ENCODE measurements at places on chromosomes 1 and 21. TPM values are rescaled to one million over a fixed set of nuclear protein-coding genes. Genes with fewer than 3 reads are reported as not detected.

PLK3 gene
- 6.3 TPM for polyA plus RNA-seq

SYCP1 gene
- polyA plus RNA-seq: not detected

- no peaks in the 10 kb centered on the region for H3K36me3 ChIP-seq
- no peaks in the 10 kb centered on the region for H3K4me1 ChIP-seq
- H3K27ac ChIP-seq: no peak within 1 kb of the TSS
- H3K27me3 ChIP-seq: no peaks in the 10 kb centered on the region
Measured at GRCh38 chr21:46097336-46098293, at the start of gene COL6A2. Gene COL6A2, plus strand, starts transcription at chr21:46098112.

S100A14 gene
- 1.9 TPM for polyA plus RNA-seq

- H3K4me1 ChIP-seq: peaks cover 90% of the 10 kb centered on the region
- H3K36me3 ChIP-seq: no peaks in the 10 kb centered on the region
- peak overlapping the region; percentile 93 for H3K27ac ChIP-seq
- no peaks in the 10 kb centered on the region for H3K27me3 ChIP-seq
- H3K4me3 ChIP-seq: no peak overlapping the region
Measured at GRCh38 chr1:25700626-25701025, 84.0 kb downstream of the MAN1C1 start.

DNA sequence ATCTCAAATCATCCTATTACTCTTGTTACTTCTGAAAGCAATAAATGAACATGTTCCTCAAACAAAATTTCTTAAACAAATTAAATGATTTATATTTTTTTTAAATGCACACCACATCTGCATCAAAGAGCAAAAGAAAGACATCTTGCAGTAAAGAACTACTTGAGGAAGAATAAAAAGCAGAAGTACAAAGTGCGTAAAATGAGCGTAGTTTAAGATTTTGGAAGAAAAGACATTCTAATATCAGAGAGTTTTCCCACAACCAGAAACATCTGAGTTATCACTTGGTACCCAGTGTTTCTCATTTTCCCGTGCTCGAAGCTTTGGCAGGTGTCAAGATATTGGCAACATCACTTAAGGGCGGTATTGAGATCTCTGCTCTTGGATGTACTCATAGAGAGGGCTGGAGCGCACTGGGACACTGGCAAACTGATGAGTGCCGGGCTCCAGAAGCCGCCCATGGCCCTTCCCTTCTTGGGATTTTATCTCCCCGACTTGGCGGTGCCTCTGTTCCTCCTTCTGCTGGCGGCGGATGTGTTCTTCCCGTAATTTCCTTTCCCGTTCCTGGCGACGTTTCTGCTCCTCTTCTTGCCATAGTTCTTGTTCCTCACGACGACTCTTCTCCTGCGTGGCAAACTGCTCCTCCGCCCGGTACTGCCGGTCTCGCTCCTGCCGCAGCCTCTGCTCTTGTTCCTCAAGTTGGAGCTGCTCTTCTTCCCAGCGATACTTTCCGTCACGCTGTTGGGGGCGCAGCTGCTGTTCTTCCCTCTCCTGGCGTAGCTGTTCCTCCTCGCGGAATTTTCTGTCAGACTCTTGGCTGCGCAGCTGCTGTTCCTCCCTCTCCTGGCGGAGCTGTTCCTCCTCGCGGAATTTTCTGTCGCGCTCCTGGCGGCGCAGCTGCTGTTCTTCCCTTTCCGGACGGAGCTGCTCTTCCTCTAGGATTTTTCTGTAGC, 7.9 kb downstream of the TCHH start:
- no peak overlapping the region for H3K4me3 ChIP-seq
- no peak overlapping the region for H3K27ac ChIP-seq
- no peaks in the 10 kb centered on the region for H3K36me3 ChIP-seq
- no peak for DNase-seq
- no peaks in the 10 kb centered on the region for H3K4me1 ChIP-seq

GRCh38 chr1:169326261-169326955, 41.2 kb downstream of the NME7 start:
- no peaks in the 10 kb centered on the region for H3K36me3 ChIP-seq
- no peak overlapping the region for H3K27ac ChIP-seq
- H3K27me3 ChIP-seq: no peaks in the 10 kb centered on the region
- DNase-seq: no peak
- no peaks in the 10 kb centered on the region for H3K4me1 ChIP-seq

TIMM17A gene
- 88.7 TPM for polyA plus RNA-seq

- no peaks in the 10 kb centered on the region for H3K36me3 ChIP-seq
- H3K4me3 ChIP-seq: no peak overlapping the region
- no peaks in the 10 kb centered on the region for H3K27me3 ChIP-seq
- no peak overlapping the region for H3K27ac ChIP-seq
- peaks cover 7% of the 10 kb centered on the region for H3K4me1 ChIP-seq
Measured at GRCh38 chr1:226948996-226949395, 8.9 kb downstream of the COQ8A start.

- H3K4me1 ChIP-seq: peaks cover 5% of the 10 kb centered on the region
- H3K27me3 ChIP-seq: no peaks in the 10 kb centered on the region
- no peak overlapping the region for H3K27ac ChIP-seq
- H3K36me3 ChIP-seq: no peaks in the 10 kb centered on the region
Measured at GRCh38 chr1:6088956-6089355, 43.3 kb downstream of the KCNAB2 start.

DNA sequence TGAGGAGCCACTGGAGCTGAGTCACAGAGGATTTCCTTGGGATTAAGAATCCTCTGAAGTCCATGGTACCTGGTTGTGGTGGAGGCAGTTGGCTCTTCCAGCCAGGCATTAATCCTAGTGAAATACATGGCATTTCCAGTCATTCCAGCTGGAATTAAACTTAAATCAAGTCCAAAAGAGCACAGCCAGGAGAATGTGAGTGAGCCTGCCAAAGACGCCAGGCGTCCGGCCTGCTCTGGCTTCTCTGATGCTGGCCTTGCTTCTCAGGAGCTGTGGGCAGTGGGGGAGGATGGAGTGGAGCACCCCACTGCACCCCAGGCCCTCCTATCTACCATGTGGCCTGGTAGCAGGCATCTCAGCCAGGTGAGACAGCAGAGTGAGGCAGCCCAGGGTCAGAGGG, 23.4 kb upstream of the TENT5C start:
- no peak overlapping the region for H3K4me3 ChIP-seq
- H3K36me3 ChIP-seq: no peaks in the 10 kb centered on the region
- H3K27ac ChIP-seq: no peak overlapping the region
- no peaks in the 10 kb centered on the region for H3K27me3 ChIP-seq
- H3K4me1 ChIP-seq: no peaks in the 10 kb centered on the region

DNA sequence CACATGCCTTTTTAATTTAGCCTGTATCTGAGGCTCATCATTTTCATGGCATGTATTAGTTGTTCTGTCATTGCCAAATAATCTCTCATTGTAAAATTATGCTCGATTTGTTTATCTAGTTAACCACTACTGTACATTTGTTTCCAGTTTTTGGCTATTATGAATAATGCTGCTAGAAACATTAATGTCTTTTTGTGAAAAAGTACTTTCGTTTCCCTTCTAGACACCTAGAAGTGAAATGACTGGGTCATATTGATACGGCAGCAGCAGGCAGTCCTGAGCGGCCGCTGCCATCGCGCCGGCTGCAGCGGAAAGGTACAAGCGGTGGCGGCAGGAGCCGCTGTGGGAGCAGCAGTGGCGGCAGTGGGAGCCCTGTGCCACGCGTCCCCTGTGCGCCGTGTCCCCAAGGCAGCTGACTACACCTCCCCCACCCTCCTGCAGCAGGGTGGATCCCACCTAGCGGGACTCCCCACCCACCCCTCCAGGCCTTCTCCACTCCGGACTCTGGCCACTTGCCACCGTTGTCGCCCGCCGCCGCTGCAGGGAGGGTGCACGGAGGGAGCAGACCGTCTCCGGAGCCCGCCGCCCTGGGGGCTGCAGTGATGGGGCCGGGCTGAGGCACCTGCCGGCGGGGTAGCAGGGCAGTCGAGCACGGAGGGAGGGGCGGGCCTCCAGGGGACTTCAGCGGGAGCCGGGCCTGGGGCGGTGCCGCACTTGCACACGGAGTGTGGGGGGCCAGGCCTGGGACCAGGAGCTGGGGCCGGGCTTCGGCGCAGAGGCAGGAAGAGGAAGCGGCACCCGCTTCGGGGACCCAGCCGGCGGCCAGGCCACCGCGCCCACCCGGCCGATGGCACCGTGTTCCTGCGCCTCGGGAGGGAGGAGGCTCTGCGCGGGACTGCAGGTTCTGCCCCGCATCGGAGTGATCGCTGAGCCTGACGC, 66.8 kb upstream of the RGS7 start:
- H3K27me3 ChIP-seq: peaks cover 46% of the 10 kb centered on the region
- peak overlapping the region; percentile 54 for H3K4me3 ChIP-seq
- H3K27ac ChIP-seq: no peak overlapping the region
- DNase-seq: peak; percentile 7

DNA sequence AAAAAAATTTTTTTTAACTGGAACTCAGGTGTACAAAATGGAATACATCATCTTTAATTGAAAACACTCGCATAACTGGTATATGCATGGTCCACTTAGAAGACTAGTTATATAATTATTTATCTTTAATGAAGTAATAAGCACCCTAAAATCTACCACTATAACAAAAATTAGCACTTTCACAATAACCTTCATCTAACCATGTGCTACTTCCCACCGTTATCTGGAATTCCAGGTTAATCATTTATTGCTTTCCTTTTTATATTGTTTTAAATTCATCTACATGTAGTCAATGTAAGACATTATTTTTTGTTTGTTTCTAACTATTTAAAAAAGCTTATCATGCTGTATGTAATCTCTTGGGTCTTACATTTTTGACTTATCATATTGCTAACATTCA, 39.0 kb downstream of the GDAP2 start:
- H3K27me3 ChIP-seq: no peaks in the 10 kb centered on the region
- no peaks in the 10 kb centered on the region for H3K4me1 ChIP-seq
- no peak overlapping the region for H3K4me3 ChIP-seq
- H3K36me3 ChIP-seq: peaks cover 11% of the 10 kb centered on the region
- no peak for DNase-seq

DNA sequence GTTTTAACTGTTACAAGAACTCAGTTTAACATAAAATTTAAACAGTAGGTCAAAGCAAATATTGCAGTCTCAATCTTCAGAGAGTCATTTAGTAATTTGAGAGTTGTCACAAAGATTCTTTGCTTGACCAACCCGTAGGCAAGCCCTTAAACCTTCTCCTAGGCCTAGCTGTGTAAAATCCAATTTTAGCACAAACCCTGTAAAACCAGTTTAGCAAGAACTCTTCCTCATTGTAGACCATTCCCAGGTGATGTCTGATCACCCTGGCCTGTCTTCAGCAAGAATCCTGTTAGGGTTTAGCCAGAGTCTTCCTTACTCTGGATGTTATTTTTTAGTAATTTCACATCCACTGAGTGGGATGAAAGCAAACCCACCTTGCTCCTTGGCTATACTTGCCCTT, 30.1 kb downstream of the LRIG2 start:
- no peaks in the 10 kb centered on the region for H3K4me1 ChIP-seq
- peaks cover 73% of the 10 kb centered on the region for H3K36me3 ChIP-seq

DYNLT4 gene
- 0.43 TPM for polyA plus RNA-seq
